ENCODE measurements at places on chromosomes 5 and 9.

DNA sequence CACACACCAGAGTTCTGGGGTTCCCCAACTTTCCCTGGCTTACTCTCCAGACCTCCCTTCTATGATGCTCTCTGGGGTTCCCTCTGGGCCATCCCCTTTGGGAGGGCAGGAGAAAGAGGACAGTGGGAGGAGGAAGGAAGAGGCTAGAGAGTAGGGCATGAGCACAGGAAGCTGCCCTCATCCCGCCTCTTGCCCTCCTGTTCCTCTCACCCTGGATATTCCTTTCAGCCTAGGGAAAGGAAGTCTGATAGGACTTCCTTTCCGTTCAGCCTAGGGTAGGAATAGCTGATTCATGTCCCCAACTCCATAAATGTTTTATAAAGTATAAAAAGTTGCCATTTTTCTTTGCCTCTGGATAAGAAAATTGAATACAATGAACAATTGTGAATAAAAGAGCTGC is 7.4 kb downstream of the MAP1B start:
- DNase-seq: no peak

GRCh38 chr5:137836997-137837396 is 30.7 kb upstream of the MYOT start:
- DNase-seq: no peak

GRCh38 chr5:35202319-35203111 is 27.8 kb downstream of the PRLR start:
- DNase-seq: peak; percentile 83

DNA sequence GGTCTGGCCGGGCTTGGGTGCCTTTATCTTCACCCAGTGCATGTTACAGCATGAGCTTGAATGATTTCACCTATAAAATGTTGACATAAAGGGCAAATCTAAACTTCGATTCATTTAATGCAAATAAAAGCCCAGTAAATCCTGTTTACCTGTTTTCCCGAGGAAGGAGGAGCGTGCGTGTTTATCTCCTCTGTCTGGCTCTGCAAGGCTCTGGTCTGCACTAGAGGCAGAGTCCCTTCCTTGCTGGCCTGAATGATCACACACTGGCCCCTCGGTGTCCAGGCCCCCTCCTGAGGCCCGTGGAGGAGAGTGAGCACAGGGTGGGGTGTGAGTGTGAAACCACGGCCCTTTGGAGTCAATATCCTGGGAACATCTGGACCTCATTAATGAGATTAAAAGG is 125.1 kb upstream of the LHFPL2 start:
- no peak for DNase-seq

- no peak for DNase-seq
Measured at GRCh38 chr9:33431420-33431819, 16.0 kb downstream of the AQP3 start.
